ENCODE measurements at places on chromosomes 4 and X.

DNA sequence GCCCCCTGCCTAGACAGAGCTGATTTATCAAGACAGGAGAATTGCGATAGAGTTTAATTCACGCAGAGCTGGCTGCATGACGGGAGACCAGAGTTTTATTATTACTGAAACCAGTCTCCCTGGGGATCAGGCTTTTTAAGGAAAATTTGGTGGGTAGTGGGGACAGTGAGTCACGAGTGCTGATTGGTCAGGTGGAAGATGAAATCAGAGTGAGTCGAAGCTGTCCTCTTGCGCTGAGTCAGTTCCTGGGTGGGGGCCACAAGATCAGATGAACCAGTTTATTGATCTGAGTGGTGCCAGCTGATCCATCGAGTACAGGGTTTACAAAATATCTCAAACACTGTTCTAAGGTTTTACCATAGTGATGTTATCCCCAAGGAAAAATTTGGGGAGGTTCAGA is 36.6 kb downstream of the MYOZ2 start:
- peak; percentile 2 for DNase-seq

GRCh38 chrX:11952176-11952720 is 186.0 kb upstream of the FRMPD4 start:
- no peak for DNase-seq

DNA sequence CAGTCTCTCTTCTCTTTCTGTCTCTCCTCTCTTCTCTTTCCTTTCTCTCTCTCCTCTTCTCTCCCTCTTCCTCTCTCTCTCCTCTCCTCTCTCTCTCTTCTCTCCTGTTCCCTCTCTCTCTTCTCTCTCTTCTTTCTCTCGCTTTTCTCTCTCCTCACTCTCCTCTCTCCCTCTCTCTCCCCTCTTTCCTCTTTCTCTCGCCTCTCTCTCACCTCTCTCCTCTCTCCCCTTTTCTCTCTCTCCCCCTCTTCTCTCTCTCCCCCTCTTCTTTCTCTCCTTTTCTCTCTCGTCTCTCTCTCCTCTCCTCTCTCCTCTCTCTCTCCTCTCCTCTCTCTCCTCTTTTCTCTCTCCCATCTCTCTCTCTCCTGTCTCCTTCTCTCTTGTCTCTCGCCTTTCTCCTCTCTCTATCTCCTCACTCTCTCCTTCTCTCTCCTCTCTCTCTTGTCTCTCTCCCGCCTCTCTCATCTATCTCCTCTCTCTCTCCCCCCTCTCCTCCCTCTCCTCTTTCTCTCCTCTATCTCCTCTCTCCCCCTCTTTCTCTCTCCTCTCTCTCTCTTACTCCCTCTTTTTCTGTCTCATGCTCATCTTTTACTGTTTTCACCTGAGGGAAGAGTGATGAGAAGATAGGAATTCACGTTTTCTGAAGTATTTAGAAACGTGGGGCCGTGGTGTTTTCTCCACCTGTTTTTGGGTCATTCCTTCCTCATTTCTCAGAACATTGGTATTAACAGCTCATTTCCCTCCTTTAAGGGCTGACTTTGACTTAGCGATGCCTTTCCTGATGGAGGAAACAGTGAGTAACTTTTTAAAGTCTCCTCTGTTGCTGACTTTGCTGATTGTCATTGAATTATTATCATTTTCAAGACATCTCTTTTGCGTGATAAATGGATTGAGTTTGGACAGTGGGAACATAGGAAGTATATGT is 80.6 kb upstream of the CD99 start:
- no peak for DNase-seq

DNA sequence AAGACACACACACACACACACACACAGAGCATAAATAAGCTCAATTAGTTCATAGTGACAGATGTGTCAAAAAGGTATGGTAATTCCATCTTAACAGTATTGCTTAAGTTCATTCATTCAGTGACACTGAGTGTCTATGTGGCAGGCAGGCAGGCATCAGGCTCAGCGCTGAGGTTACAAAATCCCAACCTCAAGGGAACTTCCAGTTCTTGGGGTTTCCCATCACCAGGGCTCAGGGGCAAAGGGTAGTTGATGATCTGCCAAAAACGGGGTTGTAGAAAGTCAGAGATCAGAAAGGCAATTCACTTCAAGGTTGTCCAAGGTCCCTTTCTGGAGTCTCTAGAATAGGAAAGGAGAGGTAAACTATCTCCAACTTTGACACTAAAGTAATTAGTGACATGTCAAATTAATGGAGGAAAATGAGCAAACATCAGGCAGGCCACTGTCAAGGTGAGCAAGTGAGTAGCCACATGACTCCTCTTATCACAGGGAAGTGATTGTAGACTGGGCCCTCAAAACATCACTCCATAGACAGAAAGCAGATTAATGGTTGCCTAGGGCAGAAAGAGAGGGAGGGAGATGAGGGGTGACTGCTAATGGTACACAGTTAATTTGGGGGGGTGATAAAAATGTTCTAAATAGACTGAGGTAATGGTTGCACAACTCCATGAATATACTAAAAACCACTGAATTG is 41.8 kb downstream of the GPC4 start:
- DNase-seq: no peak
